Activated CD4-positive, alpha-beta memory T cell treated with anti-CD3 and anti-CD28 coated beads, Interleukin-2, amount 10 ng/mL, durations not matched to agents 7 days and 5 days (primary cell): ENCODE measurements at places on chromosomes 7 and 10. TPM values are rescaled to one million over a fixed set of nuclear protein-coding genes. Genes with fewer than 3 reads are reported as not detected.

DNA sequence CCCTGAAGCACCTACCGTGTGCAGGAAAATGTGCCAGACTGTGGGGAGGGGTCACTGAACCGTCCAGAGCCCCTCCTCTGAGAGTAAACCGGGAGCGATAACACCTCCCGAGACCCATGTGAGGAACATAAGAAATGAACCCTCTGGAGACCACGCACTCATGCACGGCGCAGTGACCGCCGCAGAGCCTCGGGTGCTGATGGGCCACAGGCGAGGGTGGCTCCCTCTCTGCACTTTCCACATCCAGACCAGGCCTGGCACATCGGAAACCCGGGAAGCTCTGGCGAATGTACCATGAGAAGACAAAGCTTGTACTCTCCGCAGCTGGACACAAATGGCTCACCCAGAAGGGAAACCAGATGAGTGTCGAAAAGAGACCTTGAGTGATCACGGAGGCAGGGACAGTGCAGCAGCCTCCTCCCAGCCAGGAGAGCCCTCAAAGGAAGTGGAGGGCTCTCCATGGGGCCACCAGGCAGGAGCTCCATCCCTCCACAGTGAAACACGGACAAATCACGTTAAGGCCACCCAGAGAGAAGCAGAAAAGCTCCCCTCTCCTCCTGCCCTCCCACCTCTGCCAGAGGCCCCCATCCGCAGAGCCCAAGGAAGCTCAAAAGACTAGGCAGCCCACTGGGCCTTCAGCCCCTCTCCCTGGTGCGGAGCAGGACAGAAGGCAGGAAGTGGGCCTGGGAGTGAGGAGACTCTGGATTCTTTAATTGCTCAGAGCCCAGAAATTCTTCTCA, 178.1 kb upstream of the PPP2R2D start:
- H3K4me1 ChIP-seq = no peaks in the 10 kb centered on the region
- no peak overlapping the region for H3K4me3 ChIP-seq
- H3K27me3 ChIP-seq = no peaks in the 10 kb centered on the region
- DNase-seq = no peak

- peaks cover 5% of the 10 kb centered on the region for H3K27me3 ChIP-seq
- H3K36me3 ChIP-seq = no peaks in the 10 kb centered on the region
- H3K27ac ChIP-seq = no peak within 1 kb of the TSS
- H3K4me3 ChIP-seq = peak within 1 kb of the TSS; percentile 30
Observed at GRCh38 chr10:132065491-132066105, at the start of gene JAKMIP3. Gene JAKMIP3 (plus strand): TSS chr10:132065946. CDS start chr10:132104809, 38,863 bp downstream.

DNA sequence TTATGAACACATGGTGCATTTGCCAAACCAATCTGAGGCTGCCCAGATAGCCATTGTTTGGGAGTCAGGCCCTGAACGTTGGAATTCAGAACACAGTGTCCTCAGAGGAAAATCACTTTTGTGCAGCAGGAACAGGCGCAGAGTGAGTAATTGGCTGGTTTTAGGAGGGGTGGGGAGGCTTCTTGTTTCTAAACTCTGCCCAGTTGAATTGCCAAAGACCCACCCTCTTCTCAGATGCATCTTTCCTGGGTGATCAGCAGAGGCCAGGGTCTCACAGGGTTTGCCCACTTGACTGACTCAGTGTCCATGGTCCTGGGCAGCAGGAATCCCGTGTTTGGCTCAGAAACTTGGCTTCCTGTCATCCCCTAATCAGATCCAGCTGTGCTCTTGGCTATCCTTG, 24.3 kb downstream of the PRLHR start:
- DNase-seq = no peak
- H3K4me3 ChIP-seq = no peak overlapping the region
- H3K4me1 ChIP-seq = no peaks in the 10 kb centered on the region
- peaks cover 3% of the 10 kb centered on the region for H3K27me3 ChIP-seq
- no peak overlapping the region for H3K27ac ChIP-seq

HHEX gene
- total RNA-seq = 0.13 TPM

GRCh38 chr10:75980419-75981002, 549.1 kb downstream of the LRMDA start:
- no peaks in the 10 kb centered on the region for H3K36me3 ChIP-seq
- no peaks in the 10 kb centered on the region for H3K4me1 ChIP-seq
- H3K4me3 ChIP-seq = no peak overlapping the region
- no peaks in the 10 kb centered on the region for H3K27me3 ChIP-seq
- no peak for DNase-seq

DNA sequence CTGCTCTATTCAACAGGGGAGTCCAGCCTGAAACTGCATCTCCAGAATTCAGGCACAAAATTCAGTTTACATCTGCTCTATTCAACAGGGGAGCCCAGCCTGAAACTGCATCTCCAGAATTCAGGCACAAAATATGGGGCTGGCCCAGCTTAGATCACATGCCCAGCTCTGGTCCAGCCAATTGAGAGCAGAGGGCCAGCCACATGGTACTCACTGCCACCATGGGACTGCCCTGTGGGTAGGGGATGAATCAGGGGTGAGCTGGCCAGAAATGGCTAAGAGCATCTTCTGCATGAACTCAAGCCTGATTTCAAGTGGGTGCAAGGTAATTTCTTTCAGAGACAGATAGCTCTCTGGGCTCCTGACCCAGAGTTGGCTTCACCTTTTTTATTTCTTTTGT, 156.6 kb upstream of the LYZL2 start:
- no peaks in the 10 kb centered on the region for H3K27me3 ChIP-seq
- H3K36me3 ChIP-seq = peaks cover 5% of the 10 kb centered on the region
- H3K4me1 ChIP-seq = peaks cover 44% of the 10 kb centered on the region
- DNase-seq = no peak
- no peak overlapping the region for H3K4me3 ChIP-seq
- H3K27ac ChIP-seq = no peak overlapping the region

DNA sequence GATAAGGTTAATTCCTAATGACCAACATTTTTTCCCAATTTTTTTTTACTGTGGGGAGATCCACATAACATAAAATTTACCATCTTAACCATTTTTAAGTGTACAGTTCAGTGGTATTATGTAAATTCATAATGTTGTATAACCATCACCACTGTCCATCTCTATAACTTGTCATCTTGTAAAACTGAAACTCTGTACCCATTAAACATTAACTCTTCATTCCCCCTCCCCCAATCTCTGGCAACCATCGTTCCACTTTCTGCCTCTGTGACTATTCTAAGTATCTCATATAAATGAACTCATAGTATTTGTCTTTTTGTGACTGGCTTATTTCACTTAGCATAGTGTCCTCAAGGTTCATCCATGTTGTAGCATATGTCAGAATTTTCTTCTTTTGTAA, 46.0 kb upstream of the HPS1 start:
- DNase-seq = no peak
- H3K27ac ChIP-seq = no peak overlapping the region
- no peaks in the 10 kb centered on the region for H3K36me3 ChIP-seq
- no peaks in the 10 kb centered on the region for H3K4me1 ChIP-seq
- H3K4me3 ChIP-seq = no peak overlapping the region

GRCh38 chr7:24709585-24710360, 47.5 kb downstream of the GSDME start:
- H3K36me3 ChIP-seq = no peaks in the 10 kb centered on the region
- H3K4me1 ChIP-seq = peaks cover 7% of the 10 kb centered on the region
- peaks cover 11% of the 10 kb centered on the region for H3K27me3 ChIP-seq
- no peak overlapping the region for H3K4me3 ChIP-seq
- H3K27ac ChIP-seq = no peak overlapping the region
- peak; percentile 8 for DNase-seq

DNA sequence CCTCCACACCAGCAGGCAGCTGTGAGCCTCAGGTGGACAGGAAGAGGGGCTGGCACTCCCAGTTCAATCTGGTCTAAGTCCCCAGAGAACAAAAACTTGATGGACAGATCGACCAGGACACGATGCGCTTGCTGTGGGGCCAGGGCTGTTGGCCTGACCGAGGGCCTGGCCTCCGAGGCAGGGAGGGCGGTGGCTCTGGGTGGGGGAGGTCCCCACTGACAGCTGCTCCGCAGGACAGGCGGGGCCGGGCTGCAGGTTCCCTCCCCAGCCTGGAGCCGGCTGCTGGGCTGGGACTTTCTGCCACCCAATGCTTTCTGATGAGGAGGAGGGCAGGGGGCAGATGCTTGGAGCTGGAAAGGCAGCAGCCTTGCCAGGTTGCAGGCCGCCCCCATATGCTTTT, 37.4 kb upstream of the ADGRA1 start:
- no peaks in the 10 kb centered on the region for H3K4me1 ChIP-seq
- no peak overlapping the region for H3K27ac ChIP-seq
- no peaks in the 10 kb centered on the region for H3K27me3 ChIP-seq
- H3K36me3 ChIP-seq = no peaks in the 10 kb centered on the region

DNA sequence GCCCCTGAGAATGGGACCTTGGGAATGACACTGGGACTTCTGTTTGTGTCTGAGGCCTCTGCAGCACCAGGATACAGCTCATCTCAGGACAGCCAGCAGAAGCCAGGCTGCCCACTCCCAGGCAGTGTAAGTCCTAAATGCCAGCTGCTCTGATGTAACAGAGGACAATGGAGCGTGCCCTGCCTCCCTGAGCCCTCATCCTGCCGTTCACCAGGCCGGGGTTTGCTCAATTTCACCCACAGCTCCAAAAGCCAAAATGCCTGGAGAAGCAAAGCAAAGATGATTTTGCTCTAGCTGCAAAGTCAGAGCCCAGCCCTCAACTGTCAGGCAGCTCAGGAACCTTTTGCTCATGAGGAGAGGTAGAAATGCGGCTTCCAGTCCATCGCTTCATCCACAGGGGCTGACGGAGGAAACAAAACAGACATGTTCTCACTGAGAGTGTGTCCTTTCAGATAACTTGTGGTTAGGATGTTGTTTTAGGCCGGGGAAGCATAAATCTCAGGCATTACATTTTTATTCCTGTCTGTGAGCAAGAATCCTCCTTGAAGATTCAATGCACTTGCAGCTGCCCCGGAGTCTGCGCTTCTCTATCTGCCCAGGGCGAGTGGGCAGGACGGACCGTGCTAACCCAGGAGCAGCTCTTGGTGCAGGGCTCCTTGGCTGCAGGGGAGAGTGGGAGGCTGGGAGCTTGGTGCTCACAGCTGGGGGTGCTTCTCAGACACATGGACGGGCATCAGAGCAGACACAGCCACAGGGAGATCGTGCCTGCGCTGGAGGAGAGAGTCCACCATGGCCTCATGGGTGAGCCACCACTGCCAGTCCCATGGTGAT, 83.2 kb upstream of the CHST15 start:
- H3K27me3 ChIP-seq = peaks cover 9% of the 10 kb centered on the region
- no peak overlapping the region for H3K4me3 ChIP-seq
- H3K27ac ChIP-seq = no peak overlapping the region

- H3K27me3 ChIP-seq = no peaks in the 10 kb centered on the region
- no peak overlapping the region for H3K4me3 ChIP-seq
Observed at GRCh38 chr7:99368750-99369389, 5.7 kb upstream of the ARPC1B start.

CCDC6 gene
- 22.6 TPM for total RNA-seq

SLC18A2 gene
- not detected for total RNA-seq

- DNase-seq = no peak
- no peak overlapping the region for H3K4me3 ChIP-seq
- H3K27me3 ChIP-seq = peaks cover 6% of the 10 kb centered on the region
- H3K4me1 ChIP-seq = no peaks in the 10 kb centered on the region
Observed at GRCh38 chr10:62742536-62743061, 61.9 kb upstream of the ADO start.

BEND7 gene
- not detected for total RNA-seq

DNA sequence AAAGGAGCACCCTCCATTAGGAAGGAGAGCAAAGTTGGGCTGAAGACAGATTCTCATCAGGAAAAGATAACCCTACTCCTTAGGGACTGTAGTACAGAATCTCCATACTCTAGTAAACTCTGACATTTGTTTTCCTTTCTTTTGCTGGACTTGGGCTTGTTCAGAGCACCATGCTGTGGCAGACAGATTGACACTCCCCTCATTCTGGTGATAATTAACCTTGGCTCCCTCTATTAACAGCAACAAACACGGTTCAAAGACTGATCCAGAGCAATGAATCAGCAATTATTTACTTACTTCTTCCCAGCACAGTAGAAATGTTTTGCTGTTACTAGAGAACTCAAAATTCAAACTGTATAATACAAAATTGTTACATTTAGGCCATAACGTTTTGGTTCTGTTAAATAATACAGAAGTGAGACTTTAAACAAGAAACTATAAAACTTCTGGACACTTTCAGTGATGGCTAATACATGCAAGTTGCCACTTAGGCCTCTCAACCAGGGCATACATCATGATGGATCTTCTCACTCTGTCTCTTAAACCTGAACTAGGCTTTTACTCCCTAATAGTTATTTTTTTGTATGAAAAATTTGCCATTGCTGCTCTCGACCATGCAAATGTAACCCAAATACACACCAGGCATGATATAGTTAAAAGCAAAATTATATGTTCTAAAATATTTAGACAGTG, 639.0 kb downstream of the IPMK start:
- H3K36me3 ChIP-seq = no peaks in the 10 kb centered on the region
- H3K4me1 ChIP-seq = no peaks in the 10 kb centered on the region
- H3K27ac ChIP-seq = no peak overlapping the region
- no peak overlapping the region for H3K4me3 ChIP-seq
- no peak for DNase-seq

GRCh38 chr7:56083150-56083785, 9.5 kb downstream of the PHKG1 start:
- no peak overlapping the region for H3K4me3 ChIP-seq
- no peak for DNase-seq
- no peaks in the 10 kb centered on the region for H3K4me1 ChIP-seq
- H3K27me3 ChIP-seq = no peaks in the 10 kb centered on the region
- peaks cover 29% of the 10 kb centered on the region for H3K36me3 ChIP-seq

AP5Z1 gene
- 57.5 TPM for total RNA-seq

DNA sequence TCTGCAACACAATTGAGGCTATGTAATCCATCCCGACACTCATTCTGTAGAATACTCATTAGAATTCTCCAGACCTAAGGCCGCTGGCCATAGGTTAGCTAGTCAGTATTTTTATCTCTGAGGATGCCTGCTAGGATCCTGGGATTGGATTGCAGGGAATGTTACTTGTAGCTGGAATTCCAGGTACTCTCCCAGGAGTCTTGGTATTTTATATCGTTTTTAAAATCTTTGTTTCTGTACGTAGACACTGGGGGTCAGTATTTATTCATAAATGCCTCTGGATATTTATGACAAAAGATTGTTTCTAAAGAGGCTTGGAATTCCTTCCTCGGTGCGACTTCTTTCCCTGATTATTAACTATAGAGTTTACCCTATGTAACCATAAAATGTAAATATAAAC, 40.1 kb downstream of the BPGM start:
- H3K4me3 ChIP-seq = no peak overlapping the region
- peaks cover 14% of the 10 kb centered on the region for H3K4me1 ChIP-seq
- DNase-seq = no peak
- no peak overlapping the region for H3K27ac ChIP-seq
- peaks cover 3% of the 10 kb centered on the region for H3K27me3 ChIP-seq
- peaks cover 4% of the 10 kb centered on the region for H3K36me3 ChIP-seq

GRCh38 chr7:18624459-18624858, 128.9 kb downstream of the HDAC9 start:
- no peaks in the 10 kb centered on the region for H3K36me3 ChIP-seq
- no peak overlapping the region for H3K4me3 ChIP-seq
- H3K27me3 ChIP-seq = no peaks in the 10 kb centered on the region

TMEM229A gene
- total RNA-seq = not detected

GRCh38 chr7:150911590-150912267, 59.4 kb downstream of the AOC1 start:
- no peak overlapping the region for H3K4me3 ChIP-seq
- peaks cover 8% of the 10 kb centered on the region for H3K4me1 ChIP-seq
- DNase-seq = no peak

OR9A2 gene
- not detected for total RNA-seq

- no peaks in the 10 kb centered on the region for H3K27me3 ChIP-seq
- peak overlapping the region; percentile 95 for H3K27ac ChIP-seq
- peaks cover 51% of the 10 kb centered on the region for H3K4me1 ChIP-seq
- DNase-seq = peak; percentile 39
Observed at GRCh38 chr10:17227367-17228090, 512 bp upstream of the VIM start.

FAM53B gene
- 46.6 TPM for total RNA-seq

CALML5 gene
- total RNA-seq = not detected
